ENCODE measurements at places on chromosomes 5 and 9.

- DNase-seq: no peak
Measured at GRCh38 chr9:112755016-112755427, 4.5 kb downstream of the SNX30 start.

DNA sequence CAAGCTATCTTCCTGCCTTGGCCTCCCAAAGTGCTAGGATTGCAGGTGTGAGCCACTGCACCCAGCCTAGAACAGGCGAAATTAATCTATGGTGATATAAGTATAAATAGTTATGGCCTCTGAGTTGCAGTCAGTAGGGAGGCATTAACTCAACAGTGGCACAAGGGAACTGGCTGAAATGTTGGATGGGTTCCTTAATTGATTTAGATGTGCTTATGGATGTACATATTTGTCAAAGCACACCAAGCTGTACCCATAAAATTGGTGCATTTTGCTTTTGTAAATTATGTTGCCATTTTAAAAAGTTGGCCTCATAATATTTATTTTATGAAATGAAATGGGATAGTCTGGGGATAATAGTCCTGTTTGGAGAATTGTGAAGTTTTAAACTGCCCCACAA, 36.8 kb upstream of the GLIPR2 start:
- DNase-seq: no peak

- no peak for DNase-seq
Measured at GRCh38 chr5:170353961-170354360, 35.2 kb downstream of the KCNMB1 start.

DNA sequence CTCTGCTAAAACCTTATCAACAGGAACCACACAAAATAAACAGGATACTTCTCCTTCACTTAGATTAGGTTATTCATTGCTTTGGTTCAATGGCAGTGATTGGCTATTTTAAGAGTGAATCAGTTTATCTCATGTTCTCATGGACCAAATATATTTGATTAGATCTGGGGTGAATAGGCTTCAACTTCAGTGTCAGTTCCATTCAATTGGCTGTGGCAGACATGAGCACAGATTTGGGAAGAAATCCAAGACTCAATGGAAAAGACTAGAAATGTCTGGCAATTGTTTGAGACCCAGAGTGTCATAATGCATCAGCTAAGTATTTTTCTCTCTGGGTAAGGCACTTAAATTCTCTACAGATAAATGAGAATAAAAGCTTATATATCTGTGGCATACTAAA, 37.1 kb downstream of the CDH18 start:
- no peak for DNase-seq

- DNase-seq: no peak
Measured at GRCh38 chr9:751137-752051, 90.1 kb upstream of the DMRT1 start.

GRCh38 chr5:133506181-133506580, 106.2 kb downstream of the FSTL4 start:
- no peak for DNase-seq

GRCh38 chr5:179114756-179115155, 54.6 kb downstream of the ZNF354C start:
- DNase-seq: no peak

- no peak for DNase-seq
Measured at GRCh38 chr5:176532795-176533194, 4.4 kb downstream of the RNF44 start.

DNA sequence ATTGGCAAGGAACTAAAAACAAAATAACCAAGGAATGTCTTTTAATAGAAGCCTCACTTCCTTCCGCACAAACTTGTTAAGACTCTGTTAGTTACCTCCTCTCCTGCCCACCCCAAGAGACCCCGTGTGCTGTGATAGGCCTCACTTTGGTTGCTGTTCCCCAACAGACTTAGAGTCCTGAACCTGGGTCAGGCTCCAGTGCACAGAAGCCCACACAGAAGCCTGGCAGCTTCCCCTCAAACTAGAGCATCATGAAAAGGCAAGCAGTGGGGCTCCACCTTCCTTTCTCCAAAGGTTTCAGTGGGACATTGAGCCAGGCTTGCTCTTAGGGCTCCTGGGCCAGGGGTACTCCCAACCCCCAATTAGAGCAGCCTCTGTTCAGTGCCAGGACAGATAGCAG, 230.5 kb downstream of the ESM1 start:
- DNase-seq: no peak

DNA sequence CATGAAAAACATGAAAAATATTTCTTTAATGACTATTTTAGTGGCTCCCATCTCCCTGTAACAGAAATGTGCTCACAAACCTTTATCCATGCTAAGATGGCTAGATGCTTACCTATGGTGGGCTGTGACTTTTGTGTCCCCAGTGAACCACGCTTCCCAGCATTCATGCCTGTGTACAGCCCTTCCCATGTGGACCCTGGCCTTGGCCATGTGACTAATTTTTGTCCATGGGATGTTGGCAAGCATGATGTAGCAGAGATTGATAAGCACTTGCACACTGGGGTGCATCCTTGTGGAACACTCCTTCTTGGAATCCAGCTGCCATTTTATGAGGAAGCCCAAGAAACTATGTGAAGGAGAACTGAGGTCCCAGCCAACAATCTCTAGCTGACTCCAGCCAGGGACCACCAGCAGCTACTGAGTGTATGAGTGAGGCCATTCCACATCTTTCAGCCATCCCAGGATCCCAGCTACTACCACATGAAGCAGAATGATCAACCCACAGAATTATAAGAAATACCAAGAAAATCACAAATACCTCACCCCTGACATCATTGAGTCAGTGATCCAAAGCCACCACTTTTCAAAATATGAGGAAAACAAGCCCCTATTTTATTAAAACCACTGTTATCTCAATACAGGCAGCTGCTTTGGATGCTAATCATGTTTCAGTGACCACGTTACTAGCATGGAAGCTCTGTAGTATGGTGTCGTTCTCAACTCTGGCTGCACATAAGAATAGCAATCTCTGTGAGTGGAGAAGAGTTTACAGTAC, 16.1 kb upstream of the RAI14 start:
- DNase-seq: no peak

GRCh38 chr9:109560470-109561132, 62.5 kb upstream of the PTPN3 start:
- DNase-seq: no peak

- DNase-seq: no peak
Measured at GRCh38 chr9:86141843-86142242, 42.5 kb upstream of the GOLM1 start.

GRCh38 chr5:135985951-135986350, 31.2 kb upstream of the LECT2 start:
- DNase-seq: no peak
